ENCODE measurements at places on chromosomes 12 and 14. TPM values are rescaled to one million over a fixed set of nuclear protein-coding genes. Genes with fewer than 3 reads are reported as not detected.

Gene KCNC2
- not detected for total RNA-seq

DNA sequence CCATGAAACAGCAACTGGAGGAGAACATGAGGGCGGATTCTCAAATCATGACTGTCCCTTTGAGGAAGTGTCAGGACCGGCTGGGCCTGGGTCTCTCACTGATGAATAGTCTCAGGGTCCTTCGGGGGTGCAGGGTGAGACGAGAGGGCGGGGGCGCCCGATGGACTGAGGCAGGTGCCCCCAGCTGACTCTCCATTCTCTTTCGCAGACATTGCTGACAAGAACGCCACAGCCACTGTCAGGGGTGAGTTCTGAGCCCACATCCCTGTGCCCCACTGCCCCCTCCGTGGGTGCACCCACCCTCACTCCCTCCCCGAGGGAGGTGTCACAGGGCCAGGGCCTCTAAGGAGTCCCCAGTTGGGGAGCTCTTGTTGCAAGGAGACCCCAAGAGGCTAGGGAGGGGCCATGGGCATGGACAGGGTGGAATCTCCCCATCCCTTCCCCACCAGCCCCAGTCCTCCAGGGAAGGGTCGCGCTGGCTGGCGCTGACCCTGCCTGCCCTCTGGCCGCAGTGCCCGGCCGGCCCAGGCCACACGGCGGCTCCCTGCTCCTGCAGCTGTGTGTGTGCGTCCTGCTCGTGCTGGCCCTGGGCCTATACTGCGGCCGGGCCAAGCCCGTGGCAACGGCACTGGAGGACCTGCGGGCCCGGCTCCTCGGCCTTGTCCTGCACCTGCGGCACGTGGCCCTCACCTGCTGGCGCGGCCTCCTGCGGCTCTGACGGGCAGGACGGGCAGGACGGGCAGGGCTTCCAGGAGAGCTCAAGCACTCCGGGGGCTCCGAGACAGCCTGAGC lies 8.7 kb downstream of the C14orf180 start:
- DNase-seq = no peak

GRCh38 chr14:79680087-79680486 lies 531.2 kb downstream of the DIO2 start:
- DNase-seq = no peak

DNA sequence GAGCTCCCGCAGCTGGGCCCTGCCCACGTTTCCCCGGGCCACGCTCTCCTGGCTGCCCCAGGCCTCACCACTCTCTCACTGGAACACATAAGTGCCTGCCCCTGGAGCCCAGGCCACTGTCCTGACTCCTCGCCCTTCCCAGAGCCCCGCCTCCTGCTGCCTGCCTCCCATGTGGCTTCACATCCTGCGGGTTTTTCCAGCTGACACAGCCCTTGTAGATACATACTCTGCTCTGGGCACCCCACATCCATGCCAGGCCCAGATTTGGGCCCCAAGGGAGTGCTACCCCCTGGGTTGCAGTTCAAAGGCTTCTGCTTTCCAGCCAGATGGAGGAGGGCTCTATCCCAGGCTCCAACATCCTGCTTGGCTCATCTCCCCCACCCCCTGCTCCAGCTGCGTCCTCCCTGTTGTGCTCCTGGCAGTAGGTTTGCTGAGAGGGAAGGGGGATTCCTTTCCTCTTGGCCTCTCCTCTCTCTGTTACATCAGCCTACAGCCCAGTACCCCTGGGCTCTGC lies 60.1 kb downstream of the TSPAN9 start:
- DNase-seq = no peak

DNA sequence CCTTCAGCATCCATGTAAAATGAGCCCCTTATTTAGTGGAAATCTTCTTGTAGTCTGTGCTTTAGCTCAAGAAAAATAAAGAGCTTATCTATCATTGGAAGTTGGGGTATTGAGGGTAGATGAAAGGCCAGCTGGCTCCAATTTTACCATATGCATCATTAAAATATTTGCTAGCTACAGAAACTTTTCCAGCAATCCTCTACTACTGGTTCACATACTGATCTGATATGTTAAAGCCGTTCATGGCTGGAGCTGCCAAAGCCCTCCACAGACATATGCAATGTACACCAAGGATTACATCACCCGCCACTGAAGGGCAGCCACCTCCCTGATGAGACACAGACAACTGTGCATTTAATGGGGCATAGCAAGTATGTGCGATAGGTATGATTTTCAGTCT lies 1205.3 kb downstream of the GALC start:
- DNase-seq = no peak

GRCh38 chr12:6981152-6982052 lies 10.7 kb downstream of the EMG1 start:
- no peak for DNase-seq

- no peak for DNase-seq
Observed at GRCh38 chr12:96063046-96063445, 27.7 kb upstream of the LTA4H start.

GRCh38 chr14:25118671-25119070 lies 68.7 kb upstream of the STXBP6 start:
- no peak for DNase-seq

GRCh38 chr14:99769123-99769522 lies 24.1 kb upstream of the EML1 start:
- no peak for DNase-seq
